ENCODE measurements at places on chromosomes 13 and 19.

DNA sequence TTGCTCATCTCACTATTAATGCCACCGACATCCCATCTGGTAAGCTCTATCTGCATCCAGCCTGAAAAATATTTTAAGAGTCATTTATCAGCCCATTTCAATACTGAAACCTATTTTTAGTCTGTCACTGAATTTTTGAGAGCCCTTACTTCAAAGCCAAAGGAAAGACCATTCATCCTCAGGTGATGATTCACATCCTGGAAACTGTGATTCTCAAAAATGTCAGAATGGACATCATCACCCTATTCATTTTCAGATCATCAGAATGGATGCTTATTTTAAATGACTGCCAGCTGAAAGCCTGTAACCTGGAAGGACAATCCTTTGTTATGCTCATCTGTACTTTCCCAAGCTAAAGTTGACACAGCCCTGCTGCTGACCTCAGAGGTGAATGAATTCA is 27.0 kb downstream of the TNFSF11 start:
- DNase-seq = peak; percentile 45

GRCh38 chr13:74695021-74695800 is 561.0 kb upstream of the KLF12 start:
- no peak for DNase-seq

GRCh38 chr19:7670790-7671189 is 1.9 kb downstream of the RETN start:
- DNase-seq = no peak

- DNase-seq = no peak
Measured at GRCh38 chr13:20460761-20461160, 64.9 kb downstream of the CRYL1 start.

Data from PC-3 (cell line).